ENCODE measurements at places on chromosomes 13 and 19.

DNA sequence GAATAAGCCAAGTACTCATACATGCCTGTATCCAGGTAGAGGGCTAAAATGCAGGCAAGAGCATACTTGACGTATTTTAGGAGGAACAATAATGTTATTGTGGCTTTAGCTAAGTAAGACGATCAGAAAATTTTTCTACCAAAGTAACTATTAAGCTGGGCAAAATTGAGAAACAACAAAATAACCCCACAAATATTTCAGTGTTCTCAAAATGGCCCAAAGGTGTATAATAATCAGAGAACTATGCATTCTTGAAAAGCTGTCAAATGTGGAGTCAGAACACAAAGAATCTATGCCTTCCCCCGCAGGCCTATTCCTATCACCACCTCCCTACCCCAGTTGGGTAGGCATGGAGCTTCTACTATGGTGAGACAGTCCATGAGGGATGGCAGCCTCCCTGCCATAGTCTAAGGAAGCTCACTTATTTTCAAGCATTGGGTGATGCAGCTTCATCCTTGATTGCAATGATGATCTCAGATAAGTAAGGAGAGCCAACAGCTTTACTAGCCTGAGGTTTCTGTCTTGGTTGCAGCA, 1132.5 kb upstream of the SPRY2 start:
- no peak for DNase-seq

GRCh38 chr19:8335343-8336071, 7.6 kb downstream of the KANK3 start:
- DNase-seq: no peak

- DNase-seq: no peak
Measured at GRCh38 chr19:9156304-9156703, 16.1 kb downstream of the ZNF317 start.

DNA sequence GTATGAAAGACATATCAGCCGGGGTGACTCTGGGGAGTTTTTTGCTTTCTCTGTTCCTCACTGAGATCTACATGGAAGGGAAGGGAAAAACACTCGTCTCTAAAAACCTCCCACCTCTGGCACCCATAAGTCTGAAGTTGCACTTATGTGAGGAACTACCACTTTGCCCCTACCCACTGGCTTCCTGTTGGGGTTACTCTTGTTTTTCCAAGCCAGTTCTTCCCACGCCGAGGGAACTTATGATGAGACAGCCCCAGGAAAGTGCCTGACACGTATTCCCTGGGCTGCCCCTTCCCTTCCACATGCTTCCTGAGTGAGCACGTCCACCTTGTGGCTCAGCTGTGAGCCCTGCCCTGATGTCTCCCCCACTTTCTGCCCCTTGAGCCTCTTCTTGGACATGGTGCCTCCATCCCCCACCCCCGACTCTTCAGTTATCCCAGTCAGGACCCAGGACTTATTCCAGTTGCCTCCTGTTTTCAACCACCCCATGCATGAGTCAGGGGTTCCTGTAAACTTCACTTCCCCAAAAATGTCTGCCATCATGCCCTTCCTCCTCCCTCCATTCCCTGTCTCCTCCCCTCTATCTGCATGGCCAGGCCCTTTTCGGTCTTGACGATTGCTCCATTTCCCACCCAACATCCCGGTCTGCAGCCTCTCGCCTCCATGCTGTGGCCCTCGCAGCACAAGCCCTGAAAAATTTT, 5.1 kb upstream of the SIGLEC7 start:
- DNase-seq: no peak

GRCh38 chr19:45170146-45171106, 7.6 kb downstream of the TRAPPC6A start:
- DNase-seq: no peak

- DNase-seq: no peak
Measured at GRCh38 chr13:96850538-96851145, 143.6 kb downstream of the OXGR1 start.

DNA sequence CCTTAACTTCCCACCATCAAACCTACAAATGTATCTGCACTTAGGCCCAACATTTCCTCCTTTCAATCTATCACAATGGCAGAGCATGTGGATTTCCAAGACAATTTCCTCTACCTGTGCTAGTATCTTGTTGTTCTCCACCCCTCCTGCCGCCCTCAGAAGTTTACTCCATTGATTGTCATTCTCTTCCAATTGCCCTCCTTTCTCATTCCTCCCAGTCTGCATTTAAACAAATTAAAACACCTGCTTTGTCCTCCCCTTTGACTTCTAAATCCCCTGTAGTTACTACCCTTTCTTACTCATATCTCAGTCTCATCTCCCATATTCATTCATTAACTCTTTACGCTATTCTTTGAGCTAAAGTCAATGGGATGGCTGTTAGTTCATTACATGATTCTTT, 370.6 kb downstream of the DIAPH3 start:
- DNase-seq: no peak

DNA sequence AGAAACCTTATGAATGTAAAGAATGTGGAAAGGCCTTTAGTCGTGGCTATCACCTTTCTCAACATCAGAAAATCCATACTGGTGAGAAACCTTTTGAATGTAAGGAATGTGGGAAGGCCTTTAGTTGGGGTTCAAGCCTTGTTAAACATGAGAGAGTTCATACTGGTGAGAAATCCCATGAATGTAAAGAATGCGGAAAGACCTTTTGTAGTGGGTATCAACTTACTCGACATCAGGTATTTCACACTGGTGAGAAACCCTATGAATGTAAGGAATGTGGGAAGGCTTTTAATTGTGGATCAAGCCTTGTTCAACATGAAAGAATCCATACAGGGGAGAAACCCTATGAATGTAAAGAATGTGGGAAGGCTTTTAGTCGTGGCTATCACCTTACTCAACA, 20.8 kb downstream of the ZNF283 start:
- no peak for DNase-seq

DNA sequence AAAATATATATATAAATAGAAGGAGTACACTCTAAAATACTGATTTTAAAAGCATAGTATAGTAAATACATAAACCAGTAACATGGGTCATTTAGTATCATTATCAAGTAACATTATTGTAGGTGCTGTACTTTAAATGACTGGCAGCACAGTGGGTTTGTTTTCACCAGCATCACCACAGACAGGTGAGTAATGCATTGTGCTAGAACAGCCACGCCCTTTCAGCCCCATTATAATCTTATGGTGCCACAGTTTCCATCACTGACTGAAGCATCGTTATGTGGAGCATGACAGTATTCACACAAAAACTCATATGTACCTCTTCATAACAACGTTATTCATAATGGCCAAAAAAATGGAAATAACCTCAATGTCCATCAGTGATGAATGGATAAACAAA, 88.3 kb downstream of the DHRS12 start:
- no peak for DNase-seq

- no peak for DNase-seq
Measured at GRCh38 chr19:31461814-31462539, 112.7 kb upstream of the TSHZ3 start.

DNA sequence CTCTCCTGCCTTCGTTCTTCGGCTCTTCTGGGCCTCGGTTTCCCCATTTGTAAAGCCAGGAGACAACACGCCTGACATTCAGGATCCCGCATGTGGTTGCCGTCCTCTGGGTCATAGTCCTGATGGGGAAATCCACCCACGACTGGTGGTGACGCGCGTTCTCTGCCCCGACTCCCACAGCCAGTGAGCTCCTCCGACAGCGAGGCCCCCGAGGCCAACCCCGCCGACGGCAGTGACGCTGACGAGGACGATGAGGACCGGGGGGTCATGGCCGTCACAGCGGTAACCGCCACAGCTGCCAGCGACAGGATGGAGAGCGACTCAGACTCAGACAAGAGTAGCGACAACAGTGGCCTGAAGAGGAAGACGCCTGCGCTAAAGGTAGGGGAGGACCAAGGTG, 16.4 kb downstream of the HDGFL2 start:
- no peak for DNase-seq

DNA sequence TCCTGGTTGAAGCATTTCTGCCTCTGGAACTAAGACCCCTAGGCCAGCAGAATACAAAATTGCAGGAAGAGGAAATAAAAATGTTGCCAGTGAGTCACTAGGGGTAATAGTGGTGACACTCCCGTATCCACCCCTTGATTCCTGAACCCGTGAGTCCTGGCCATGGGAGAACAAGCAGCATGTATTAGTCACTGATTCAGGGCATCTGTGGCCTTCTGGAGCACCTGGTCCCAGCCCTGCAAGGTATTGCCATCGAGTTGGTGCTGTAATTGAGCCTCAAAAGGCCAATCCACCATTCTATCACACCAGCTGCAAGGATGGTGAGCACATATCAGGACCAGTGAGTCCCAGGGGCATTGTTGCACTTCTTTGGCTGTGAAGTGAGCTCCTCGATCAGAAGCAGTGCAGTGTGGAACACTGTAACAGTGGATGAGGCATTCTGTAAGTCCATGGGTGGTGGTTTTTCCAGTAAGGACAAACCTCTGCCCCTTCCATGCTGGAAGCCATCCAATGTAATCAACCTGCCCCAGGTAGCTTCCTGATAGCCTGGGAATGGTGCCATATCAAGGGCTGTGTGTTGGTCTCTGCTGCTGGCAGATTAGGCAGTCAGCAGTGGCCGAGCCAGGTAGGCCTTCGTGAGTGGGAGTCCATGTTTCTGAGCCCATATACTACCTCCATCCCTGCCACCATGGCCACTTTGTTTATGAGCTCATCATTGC, 39.6 kb downstream of the C1QTNF9 start:
- DNase-seq: no peak

DNA sequence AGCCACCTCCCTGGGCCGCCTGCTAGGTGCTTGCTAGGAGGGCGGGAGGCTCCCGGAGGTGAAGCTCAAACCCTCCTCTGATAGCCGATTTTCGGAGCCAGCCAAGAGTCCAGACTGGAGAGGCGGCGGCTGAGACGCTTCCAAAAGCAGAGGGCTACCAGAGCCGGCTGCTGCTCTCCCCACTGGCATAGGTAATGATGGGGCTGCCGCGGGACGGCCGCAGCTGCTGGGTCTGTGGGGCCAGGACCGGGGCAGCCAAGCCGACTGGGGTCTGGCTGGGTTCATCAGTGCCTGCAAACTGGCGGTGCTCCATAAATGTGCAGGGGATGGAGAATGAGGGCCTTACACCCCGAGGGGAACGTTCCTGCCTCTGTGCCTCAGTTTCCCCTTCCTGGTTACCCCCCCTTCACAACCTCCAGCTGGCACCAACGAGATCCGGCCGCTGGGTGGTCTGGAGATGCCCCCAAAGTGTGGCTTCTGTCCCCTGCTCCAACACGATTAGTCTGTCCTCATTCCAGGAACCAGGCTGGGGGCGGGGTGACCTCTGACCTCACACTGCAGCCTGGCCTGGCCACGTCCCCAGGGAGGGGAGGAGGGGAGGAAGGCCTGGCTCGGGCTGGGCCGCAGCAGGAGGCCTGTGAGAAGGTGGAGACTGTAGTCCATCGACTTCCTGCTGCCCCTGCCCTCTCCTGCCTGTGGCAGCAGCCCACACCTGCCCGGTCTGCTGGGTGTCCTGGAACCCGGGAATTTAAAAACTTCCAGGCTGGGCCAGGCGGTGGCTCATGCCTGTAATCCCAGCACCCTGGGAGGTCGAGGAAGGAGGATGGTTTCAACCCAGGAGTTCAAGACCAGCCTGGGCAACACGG, 3.8 kb upstream of the WDR18 start:
- no peak for DNase-seq

GRCh38 chr19:55461974-55462626, 658 bp upstream of the ISOC2 start:
- DNase-seq: no peak

GRCh38 chr13:74090869-74091605, 43.2 kb downstream of the KLF12 start:
- DNase-seq: no peak
